ENCODE measurements at places on chromosomes 11 and 22.

DNA sequence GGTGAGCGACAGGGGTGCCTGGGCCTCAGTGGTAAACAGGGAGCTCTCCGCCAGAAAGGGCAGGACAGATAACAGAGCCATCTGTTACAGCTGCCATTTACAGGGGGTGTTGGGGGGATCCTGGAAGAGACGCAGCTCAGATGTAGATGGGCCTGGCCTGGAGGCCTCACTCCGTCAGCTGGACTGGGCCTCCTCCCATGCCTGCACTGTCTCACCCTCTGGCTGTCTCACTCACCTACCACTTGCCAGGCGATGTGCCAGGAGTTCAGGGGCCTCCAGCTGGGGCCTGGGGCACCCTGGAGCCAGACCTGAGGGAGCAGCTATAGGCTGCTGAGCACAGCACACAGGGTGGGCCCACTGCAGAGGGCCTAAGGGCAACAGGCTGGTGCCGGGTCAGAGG is 16.3 kb upstream of the SUSD2 start:
- no peak for DNase-seq

GRCh38 chr11:96051820-96052219 is 127.9 kb upstream of the MTMR2 start:
- no peak for DNase-seq

GRCh38 chr11:1771700-1772099 is 8.0 kb upstream of the CTSD start:
- DNase-seq, result no peak

DNA sequence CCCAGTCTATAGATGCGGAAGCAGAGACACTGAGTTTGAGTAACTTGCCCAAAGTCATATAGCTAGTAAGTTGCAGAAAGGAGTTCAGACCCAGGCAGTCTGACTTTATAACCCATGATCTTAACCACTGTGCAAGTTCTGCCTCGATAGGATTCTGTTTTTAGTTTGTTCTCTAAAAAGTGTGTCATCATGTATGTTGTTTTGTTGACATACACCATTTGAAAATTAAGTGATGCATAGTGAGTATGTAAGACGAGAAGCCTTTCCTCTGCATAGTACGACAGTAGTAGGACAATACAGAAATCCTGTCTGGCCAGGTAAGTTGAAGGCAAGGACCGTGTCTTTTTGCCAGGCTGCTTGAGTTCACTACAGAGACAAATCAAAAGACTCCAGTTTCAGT is 3.3 kb downstream of the ZC3H12C start:
- DNase-seq, result no peak
